ENCODE measurements at places on chromosomes 12 and 14.

DNA sequence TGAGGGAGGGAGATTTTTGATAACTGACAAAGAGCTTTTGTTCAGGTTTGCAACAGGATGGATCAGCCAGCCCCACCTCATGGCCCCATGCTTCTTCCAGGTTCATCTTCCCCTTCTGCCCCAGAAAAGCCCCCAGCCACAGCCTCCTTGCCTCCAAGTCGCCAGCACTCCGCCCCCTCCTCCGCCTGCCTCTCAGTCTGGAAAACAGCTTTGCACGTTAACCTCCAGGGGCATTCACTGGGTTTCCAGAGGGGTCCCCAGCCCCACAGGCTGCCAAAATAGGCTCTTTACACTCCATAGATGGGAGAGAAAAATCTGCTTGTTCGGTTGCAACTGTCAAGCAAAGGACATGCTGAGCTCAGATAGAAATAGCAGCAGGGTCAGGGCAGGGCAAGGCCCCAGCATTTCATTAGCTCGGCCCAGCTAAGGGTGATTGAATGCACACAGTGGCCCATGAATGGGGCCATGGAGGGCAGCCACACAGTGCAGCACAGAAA lies 253.6 kb downstream of the ZFP36L1 start:
- DNase-seq, result no peak

DNA sequence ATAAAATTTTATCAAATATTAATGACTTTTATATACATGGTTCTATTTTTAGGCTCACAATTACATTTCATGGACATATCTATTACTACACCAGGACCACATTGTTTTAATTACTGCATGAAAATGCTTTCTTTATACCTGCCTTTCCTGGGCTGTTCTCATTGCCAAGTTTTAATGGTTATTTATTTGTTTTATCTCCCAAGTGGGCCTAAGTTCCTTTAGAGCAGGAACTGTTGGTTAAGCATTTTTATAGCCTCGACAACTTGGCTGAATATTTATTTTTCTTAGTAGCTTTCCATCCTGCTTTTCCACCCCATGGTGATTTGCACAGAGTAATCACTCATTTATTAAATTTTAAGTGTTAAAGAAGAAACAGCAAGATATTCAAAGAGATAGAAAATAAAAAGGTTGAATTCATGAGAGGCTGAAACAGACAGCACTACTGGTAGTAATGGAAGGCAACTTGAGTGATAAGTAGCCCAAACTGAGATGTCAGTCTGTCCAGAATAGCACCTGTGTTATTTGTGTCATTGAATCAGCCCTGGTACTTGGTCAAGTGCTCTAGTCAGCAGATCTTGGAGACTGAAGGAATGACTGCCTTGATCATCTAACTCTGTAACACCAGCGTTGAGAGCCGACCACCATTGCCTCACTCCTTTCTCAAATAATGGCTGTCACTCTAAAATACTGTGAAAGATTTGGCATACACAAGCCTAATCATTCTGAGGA lies 119.1 kb upstream of the EGLN3 start:
- DNase-seq, result no peak

- DNase-seq, result no peak
These were observed 30.1 kb downstream of the ATG14 start for GRCh38 chr14:55381561-55381960.

- DNase-seq, result no peak
These were observed 63.2 kb upstream of the RFX4 start for GRCh38 chr12:106519607-106520021.

DNA sequence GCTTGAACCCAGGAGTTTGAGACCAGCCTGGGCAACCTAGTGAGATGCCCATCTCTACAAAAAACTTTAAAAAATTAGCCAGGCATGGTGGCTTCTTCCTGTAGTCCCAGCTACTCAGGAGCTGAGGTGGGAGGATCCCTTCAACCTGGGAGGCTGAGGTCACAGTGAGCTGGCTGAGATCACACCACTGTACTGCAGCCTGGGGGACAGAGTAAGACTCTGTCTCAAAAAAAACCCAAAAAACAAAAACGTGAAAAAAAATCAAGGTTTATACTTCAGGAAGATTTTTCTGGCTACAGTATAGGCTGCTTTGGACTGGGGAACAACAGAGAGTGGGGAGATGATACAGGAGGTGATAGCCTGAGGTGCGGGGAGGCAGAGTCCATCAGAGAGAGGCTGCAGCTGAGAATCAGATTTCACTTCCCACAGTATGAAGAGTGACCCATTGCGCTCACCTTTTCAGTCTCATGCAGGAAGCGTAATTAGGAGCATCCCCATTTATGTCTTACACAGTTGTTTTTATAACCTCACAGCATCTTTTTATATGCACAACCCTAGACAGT lies 28.9 kb downstream of the DNAH10 start:
- DNase-seq, result no peak

DNA sequence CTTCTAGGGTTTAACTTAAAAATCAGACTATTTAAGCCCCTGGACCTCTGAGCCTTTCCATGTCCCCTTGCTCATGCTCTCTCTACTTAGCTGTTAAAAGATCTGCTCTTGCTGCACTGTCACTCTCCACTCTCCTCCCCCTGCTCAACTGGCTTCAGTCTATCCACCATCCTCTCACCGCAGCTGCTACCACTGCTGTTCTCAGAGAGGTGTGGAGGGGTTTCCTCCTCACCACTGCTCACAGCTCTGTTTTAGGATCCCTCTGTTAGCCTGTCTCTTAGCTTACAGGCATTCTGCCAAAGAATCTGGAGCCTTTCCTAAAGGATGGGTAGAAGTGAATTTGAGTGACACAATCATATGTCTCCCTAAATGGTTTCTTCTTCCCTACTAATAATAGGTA lies 43.7 kb upstream of the ATP2B1 start:
- no peak for DNase-seq

DNA sequence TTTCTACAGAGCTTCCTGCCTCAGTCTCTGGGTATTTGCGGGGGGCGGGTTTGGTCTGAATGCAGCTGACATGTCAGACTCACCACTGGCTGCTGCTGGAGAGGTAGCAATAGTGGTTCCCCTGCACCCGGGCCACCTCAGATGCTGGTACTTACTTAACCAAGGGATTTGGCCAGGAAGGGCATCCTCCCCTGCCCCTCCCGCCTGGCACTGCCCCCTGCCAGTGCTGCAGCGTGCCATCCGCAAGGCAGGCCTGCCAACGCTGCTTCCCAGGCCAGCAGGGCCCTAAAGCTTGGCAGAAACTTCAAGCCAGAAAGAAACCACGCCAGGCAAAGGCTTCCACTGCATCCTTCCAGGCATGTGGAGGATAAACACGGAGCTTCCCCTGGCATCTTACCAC lies 22.1 kb downstream of the RAB35 start:
- DNase-seq, result no peak

- DNase-seq, result no peak
These were observed 17.4 kb downstream of the FOXN3 start for GRCh38 chr14:89399594-89400068.

- no peak for DNase-seq
These were observed 22.7 kb downstream of the AEBP2 start for GRCh38 chr12:19461999-19462398.

- DNase-seq, result no peak
These were observed 37.0 kb upstream of the SFSWAP start for GRCh38 chr12:131673888-131674257.

DNA sequence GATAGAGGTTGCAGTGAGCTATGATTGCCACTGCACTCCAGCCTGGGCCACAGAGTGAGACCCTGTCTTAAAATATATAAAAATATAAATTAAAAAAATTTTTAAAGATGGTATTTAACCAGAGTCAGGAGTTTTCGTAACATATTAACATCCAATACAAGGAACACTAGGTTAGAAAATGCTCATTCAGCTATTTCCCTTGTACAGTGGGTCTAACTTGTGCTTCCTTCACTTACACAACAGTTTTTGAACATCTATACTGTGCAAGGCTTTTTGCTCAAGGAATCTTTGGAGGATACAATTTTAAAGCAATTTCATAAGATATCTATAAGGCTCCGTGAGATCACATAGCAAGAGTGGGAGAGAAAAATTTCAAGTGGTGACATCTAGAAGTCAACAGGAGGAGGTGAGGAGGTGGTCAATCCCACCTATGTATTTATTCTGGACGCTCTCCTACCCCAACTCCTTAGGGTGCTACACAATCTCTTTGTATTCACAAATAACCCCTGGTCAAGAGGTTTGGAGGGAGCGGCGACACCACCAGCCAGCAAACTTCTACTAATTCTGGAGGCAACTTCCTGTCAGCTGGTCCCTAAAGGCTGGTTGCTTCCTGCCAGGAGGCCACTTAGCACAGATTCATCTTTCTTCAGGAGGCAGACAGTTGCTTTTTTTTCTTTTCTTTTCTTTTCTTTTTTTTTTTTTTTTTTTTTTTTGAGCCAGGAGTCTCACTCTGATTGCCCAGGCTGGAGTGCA lies 22.2 kb downstream of the DUSP16 start:
- no peak for DNase-seq

- DNase-seq, result no peak
These were observed 818 bp downstream of the VPS33A start for GRCh38 chr12:122265476-122265875.

DNA sequence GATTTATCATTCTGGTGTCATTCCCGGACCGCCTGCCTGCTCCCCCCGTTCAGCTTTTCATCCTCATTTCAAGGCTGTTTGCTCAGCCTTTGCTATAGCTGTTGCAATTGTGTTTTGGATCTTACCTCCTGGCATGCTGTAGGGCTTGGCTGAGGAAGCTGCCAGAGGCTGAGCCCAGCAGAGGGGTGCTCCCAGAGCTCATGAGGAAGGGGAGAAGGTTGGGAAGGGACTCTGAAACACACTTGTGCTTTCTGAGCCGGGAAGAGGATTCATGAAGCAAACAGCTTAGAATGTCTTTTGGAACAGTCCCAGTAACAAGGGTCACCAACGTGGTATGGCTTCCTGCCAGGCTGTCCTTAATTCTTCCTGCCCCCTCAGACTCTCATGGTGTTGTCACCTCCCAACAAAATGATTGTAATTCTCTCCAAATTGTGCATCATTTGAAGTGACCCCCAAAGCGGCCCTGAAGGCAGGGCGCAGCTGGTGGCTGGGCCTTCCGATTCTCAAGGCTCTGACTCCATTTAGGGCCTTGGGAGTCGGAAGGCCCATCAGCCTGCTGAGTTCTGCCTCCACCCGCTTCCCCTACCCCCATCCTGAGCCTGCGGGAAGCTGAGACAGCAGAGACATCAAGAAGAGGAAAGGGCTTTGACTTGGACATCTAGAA lies 111.9 kb upstream of the ARHGAP5 start:
- DNase-seq, result no peak

DNA sequence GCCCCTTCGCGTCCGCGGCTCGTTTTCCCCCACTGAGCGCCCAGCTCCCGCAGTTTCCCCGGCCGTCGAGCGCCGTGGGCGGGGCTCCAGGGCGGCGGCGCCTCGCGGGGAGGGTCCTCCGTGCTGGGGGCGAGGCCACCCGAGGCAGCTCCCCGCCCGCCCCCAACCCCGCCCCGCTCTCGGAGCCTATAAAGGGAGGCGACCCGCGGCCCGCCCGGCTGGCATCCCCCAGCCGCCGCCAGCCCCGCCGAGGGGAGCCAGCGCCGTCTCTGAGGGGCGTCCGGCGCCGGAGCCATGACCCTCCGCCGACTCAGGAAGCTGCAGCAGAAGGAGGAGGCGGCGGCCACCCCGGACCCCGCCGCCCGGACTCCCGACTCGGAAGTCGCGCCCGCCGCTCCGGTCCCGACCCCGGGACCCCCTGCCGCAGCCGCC lies at the start of gene TAMALIN:
TAMALIN (plus strand) TSS at position 221 of the 432 bp plus-strand sequence; CDS start at position 295, 74 bp downstream.
- DNase-seq, result peak; percentile 76

Data from activated T-helper 9 cell treated with anti-CD3 and anti-CD28 coated beads, Interleukin-2, amount 50 U/mL, for 16 hours (primary cell).